ENCODE measurements at places on chromosomes 3 and 15.

GRCh38 chr15:101000271-101000681 lies 81.1 kb downstream of the LRRK1 start:
- no peak for DNase-seq

DNA sequence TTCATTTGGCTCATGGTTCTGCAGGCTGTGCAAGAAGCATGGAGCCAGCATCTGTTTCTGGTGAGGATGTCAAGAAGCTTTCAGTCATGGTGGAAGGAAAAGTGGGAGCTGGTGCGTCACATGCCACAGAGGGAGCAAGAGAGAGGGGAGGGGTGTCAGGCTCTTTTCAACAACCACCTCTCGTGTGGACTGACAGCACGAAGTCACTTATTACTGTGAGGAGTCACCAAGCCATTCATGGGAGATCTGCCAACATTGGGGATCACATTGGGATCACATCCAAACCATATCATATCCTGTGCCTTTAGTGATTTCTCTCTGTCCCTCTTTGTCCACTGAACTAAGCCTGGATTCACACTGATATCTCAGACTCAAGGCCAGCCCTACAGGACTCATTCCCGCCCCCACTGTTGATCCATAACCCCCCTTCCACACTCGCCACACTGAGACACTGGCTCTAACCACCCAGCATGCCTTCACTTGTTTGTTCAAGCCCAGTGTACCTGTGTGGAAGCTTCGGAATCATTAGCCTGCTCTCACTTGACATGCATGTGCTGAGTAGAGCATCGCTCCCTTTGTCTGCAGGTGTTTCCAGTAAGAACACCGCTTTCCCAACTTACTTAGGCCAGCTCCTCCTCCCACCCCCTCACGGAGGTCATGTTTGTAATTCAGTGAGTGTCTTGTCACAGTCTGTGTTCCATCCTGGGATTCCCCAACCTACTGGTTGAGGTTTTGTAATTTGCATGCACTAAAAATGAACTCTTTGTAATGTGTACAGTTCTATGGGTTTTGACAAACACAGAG lies 132.2 kb downstream of the KLF13 start:
- DNase-seq, result no peak

- DNase-seq, result no peak
Measured at GRCh38 chr3:16313886-16314645, 49.1 kb downstream of the OXNAD1 start.

- DNase-seq, result no peak
Measured at GRCh38 chr3:155208183-155208800, 85.2 kb downstream of the STRIT1 start.

GRCh38 chr3:71317749-71318457 lies 265.6 kb downstream of the FOXP1 start:
- DNase-seq, result no peak

DNA sequence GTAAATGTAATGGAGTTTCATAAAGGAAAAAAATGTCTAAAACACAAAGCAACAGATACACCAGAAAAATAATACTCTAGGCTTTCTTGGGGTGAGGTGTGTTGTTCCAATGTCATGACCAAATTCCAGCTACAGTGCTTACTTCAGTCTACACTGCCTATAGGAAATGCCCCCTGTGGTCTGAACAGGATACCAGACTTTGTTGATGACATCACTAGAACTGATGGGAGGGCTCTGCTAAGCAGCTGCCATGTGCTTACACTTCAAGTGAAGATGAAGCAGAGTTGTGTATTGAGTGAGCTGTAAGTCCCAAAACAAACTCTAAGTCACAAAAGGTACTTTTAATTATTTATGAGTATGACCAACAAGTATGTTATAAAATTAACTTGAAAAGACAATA lies 456.1 kb upstream of the IL12A start:
- no peak for DNase-seq

DNA sequence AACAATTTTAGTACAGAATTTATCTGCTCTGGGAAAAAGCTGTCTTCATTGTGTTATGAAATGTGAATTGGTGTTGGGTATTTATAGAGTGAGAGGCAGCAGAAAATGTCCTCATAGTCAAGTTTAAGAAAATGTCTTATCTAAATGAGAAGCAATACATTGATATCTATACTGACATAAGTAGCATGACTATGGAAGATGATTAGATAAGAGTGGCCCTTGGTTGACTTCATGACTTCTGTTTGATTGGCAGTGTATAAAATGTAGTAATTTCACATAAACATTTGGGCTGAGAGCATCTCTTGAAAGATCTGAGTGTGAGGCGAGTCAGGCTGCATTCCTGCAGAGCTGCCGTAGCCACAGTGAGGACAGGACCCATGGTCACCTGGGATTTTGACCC lies 19.4 kb downstream of the MCTP2 start:
- no peak for DNase-seq

- DNase-seq, result no peak
Measured at GRCh38 chr3:184258926-184259325, 2.4 kb downstream of the CAMK2N2 start.

DNA sequence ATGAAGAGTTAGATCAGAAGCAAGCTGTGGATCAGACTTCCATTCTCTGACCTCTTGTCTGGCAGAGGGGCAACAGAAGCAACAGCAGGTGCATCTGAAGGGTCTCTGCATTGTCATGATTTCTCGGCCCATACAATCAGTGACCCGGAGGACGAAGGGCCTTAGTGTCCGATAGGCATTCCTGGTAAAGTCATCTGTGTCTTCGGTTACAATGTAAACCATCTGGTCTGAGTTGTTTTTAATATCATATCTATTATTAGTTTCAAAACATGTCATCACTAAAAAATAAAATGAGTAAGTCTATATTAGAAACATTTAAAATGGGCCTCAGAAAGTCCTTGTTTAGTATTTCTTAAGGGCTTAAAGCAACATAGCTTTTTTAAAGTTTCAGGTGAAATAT lies 38.8 kb upstream of the PLOD2 start:
- DNase-seq, result no peak

DNA sequence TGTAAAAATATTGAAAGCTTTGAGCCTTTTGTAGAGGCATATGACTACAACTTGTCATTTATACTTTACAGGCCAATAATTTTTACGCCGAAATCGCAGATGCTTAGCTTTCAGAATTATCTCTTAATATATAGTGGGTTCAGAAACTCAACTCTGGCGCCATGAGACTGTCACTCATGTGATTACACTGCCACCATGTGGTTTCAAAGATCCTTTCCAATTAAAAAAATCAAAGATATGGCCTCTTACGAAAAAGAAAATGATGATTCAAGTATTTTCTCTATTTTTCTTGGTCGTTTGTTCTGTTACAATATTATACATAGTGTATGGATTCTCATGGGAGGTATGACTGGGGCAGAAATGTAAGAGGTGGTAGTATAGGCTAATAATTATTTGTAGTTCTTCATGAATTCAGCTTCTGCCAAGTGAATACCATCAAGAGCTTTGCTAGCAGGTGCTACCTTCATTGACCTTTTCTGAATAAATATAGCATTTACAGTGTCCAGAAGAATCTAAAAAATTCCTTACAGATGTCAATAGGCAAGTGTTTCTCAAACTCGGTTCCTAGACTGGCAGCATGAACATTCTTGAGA lies 751.7 kb upstream of the GOLIM4 start:
- peak; percentile 3 for DNase-seq

All from AG09319 (cell line).